ENCODE measurements at places on chromosomes 12 and 14.

GRCh38 chr12:65646127-65646643 lies 178.1 kb upstream of the HMGA2 start:
- DNase-seq = no peak

DNA sequence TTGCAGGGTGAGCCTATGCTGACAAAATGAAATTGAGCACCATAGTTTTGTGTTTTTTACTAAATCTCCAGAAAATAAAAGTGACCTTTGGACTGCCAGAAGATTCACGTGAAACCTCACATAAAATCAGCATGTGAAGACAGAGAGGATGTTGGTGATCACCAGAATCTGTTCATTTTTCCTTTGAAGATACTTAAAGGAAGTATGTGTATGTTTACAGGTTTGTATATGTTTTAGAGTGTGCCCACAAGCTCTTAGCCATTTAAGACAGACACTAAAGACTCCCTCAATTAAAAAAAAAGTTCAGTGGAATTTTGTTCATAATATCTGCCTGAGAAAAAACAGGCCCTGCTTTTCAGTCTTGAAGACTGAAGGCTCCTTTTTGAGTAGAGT lies 25.9 kb downstream of the DDX47 start:
- no peak for DNase-seq

- DNase-seq = peak; percentile 80
Observed at GRCh38 chr14:99266181-99267178, 5.5 kb downstream of the BCL11B start.

DNA sequence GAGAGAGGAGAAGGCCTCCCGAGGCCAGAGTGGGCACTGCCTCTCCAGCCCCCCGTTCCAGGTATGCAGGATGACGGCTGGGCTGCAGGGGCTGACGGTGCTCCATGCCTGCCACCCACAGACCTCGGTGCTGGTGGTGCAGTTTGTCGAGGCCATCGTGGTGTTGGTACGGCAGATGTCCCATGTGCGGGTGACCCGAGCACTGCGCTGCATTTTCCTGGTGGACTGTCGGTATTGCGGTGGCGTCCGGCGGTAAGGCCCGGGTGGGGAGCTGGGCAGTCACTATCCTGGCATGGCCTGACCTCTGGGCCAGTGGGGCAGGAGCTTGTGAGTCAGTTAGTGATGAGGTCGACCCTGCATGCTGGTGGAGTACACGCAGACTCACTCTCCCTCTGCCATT lies 47.4 kb downstream of the TPCN1 start:
- DNase-seq = no peak

DNA sequence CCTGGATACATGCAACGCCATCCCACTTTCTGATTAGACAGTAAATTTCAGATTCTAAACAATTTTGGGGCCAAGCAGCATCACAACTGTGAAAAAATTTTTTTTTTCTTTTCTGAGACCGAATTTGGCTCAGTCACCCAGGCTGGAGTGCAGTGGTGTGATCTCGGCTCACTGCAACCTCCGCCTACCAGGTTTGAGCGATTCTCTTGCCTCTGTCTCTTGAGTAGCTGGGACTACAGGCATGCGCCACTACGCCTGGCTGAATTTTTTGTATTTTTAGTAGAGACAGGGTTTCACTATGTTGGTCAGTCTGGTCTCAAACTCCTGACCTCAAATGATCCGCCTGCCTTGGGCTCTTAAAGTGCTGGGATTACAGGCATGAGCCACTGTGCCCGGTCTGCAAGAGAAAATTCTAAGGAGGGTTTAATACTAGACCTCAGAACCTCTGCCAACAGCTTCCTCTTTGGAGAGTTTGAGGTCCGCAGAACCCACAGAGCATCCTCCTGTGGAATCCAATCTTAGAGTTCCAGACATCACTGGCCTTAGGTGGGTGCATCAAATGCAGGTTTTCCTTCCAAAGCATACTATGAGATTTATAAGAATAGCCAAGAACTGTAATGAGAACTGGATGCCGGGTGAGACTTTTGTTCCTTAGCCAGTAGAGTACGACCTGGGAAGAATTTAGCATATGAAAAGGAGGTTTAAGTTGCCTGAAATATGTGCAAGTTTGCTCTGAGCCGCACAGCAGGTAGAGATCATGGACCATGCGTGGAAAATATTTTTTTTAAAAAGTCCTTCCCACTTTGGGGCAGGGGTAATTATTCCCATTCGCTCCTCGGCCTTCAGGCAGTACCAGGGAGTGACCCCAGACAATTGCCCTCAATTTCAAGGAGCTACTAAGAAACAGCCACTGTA lies 7.8 kb upstream of the PHC1 start:
- no peak for DNase-seq
